ENCODE measurements at places on chromosomes 11 and 22. TPM values are rescaled to one million over a fixed set of nuclear protein-coding genes. Genes with fewer than 3 reads are reported as not detected.

The LARGE2 gene
- 0.23 TPM for total RNA-seq

The LRRC74B gene
- 0.46 TPM for total RNA-seq

The TTLL1 gene
- 45.2 TPM for total RNA-seq

The APOL5 gene
- total RNA-seq, result not detected

The SLC5A12 gene
- 0.46 TPM for total RNA-seq

The RAB3IL1 gene
- total RNA-seq, result 4.4 TPM

The BMAL1 gene
- total RNA-seq, result 37.8 TPM

The H19 gene
- total RNA-seq, result 9.5 TPM

The ZNF215 gene
- total RNA-seq, result 3.5 TPM

All from diencephalon (tissue), 1 donor.